ENCODE measurements at places on chromosomes 11 and 22.

DNA sequence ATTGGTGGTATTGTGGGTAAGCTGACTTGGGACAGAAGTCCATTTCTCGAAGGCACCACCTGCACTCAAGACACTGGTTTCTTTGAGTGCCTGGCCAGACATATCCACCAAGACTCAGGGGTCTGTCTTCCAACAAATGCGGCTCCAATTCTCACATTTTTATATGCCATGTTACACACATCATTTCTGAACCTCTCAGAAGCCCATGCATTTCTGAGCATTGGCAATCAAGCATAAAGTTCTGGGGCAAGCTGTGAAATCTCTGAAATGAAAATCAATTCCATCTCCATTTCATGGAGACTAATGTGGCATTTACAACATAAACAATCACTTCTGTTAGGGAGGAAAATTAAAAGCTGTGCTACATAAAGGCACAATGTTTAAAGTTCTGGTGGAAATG lies 243.7 kb downstream of the KIRREL3 start:
- no peak for DNase-seq

DNA sequence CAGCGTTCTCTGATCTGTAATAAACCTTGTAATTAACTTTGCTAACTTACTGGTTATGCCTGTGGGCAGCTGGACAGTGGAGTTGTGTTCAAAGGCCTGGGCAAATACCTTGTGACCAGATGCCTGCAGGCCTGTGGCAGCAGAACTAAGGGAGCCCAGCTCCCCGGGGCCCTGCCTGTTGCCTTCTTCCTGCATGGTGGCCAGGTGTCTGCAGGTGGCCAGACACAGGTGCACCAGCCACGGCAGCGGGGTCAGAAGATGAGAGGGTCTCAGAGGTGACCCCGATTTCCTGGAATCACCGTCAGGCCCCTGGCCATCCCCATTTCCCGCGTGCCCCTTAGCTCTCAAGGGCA lies 127.2 kb downstream of the OSBP2 start:
- no peak for DNase-seq

DNA sequence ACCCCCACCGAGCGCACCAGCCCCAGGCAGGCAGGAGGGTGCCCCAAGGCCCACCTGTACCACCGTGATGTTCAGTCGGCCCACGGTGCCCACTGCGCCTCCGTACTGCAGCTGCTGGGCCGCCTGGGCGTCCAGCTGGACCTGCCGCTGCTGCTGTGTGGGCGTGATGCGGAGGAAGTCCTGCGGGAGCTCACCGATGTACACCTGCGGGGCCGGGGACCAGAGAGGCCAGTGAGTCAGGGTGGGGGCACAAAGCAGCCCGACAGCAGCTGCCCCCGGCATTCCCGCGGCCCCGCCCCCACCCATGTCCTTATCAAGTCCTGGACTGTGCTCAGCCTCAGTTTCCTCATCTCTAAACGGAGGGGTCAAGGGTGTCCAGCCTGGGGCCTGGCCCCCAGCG lies 13.8 kb downstream of the TOLLIP start:
- DNase-seq: no peak

DNA sequence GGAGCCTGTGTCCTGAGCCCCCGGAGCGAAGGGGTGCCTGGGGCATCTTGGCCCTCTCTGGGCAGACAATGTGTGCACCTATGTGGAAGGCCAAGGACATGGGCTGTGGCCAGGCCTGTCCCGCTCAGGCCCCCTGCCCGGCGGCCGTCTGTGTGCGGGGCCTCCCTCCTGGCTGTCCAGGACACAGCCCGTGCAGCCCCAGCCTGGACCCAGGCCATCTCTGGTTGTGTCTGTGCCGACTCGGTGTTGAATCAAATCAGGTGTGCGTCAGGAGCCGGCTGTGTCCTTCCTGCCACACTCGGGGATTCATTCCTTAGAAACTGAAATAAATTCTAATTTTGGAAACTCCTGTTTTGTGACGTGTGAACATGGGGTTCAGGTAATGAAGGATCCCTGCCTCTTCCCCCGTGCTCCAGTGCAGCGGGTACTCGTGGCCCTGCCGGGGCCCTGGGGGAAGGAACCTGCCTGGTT lies 1.5 kb upstream of the SELENOO start:
- DNase-seq: no peak

DNA sequence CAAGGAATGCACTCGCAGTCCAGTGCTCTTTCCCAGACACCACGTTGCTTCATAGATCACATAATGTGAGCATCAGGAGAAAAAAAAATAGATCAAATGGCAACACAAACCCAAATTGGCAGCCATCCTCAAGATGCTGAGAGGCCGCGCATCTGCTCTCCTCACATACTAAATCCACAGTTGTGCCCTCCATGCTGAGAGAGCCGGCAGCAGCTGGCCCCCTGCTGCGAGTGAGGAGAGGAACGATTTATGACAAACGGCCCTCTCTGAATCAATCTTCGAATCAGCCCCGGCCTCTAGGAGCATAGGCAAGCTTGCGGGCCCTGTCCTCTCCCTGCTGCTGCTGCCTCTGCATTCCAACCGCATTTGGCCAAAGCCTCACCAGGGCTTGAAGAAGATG lies 159.9 kb upstream of the TENM4 start:
- no peak for DNase-seq

GRCh38 chr22:44224166-44224565 lies 43.4 kb downstream of the PARVG start:
- DNase-seq: no peak

GRCh38 chr11:73240190-73240781 lies 22.2 kb downstream of the P2RY2 start:
- DNase-seq: no peak

DNA sequence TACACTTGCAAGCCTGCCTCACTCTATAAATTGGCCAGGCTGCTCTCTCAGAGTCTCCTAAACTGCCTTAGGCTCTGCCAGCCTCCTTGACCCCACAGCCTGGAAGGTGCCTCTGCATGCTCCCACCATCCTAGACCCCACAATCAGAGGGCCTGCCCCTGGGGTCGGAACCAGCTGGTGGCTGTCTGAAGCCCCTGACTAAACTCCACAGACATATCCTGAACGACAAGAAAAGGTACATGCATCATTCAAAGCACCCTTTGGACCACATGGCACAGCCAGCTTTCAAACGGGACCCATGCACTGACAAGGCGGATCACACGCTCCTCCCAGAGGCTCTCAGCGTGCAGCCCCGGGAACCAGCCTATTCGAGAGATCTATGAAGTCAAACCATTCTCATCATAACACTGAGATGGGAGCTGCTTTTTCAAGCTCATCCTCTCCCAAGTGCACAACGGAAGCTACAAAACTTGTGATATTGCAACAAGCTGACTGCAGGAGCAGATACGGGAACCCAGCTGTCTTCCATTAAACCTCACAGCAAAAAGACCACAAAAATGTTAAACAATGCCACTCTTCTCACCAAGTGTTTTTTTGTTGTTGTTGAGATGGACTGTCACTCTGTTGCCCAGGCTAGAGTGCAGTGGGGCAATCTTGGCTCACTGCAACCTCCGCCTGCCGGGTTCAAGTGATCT lies 8.1 kb downstream of the SHANK2 start:
- no peak for DNase-seq

- no peak for DNase-seq
Measured at GRCh38 chr22:36220451-36220921, 18.8 kb downstream of the APOL2 start.

DNA sequence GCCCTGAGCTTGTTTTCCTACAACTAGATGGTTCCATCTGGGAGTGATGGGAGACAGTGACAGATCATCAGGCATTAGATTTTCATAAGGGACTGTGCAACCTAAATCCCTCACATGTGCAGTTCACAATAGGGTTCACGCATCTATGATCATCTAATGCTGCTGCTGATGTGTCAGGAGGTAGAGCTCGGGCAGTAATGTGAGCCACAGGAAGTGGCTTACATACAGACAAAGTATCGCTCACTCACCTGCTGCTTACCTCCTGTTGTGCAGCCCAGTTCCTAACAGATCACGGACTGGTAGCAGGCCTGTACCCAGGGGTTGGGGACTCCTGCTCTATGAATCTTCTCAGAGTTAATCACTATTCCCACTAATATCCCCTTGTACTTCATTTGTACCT lies 12.4 kb downstream of the AAMDC start:
- no peak for DNase-seq

- DNase-seq: no peak
Measured at GRCh38 chr11:77202941-77203900, 75.2 kb downstream of the MYO7A start.

GRCh38 chr11:24704716-24705115 lies 207.9 kb downstream of the LUZP2 start:
- DNase-seq: no peak

- DNase-seq: no peak
Measured at GRCh38 chr11:1075341-1075911, 752 bp downstream of the MUC2 start.

DNA sequence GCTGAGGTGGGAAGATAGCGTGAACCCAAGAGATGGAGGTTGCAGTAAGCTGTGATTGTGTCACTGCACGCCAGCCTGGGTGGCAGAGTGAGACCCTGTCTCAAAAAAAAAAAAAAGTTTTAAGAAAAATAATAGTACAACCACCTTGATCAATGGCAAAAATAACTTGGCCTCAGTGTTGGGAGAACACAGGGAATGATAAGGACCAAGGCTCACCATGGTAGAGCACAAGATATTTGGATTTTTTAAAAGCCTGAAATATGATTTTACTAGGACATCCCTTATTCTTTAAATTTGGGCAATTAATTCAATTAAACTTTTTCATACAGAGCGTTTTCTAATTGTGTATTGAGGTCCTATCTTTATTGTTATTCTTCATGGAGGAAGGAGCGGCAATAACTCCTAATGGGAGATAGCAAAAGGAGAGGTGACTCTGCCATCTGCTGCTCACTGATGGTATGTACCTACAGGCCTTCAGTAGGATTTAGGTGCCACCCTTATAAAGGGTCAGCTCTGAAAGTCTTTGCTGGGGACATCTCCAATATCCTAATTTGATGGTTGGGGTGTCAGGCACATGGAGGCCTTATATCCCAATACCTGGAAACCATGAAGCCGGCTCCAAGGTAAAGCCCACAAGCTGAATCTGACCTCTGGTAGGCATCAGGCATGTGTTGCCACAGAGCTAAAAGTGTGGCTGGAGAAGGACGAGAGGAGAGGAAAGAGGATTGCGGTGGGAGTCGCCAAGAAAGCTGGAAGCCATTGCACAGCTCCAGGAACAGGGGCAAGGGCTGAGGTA lies 21.9 kb upstream of the POLD3 start:
- peak; percentile 13 for DNase-seq

All from GM12864 (cell line).